ENCODE measurements at places on chromosomes 1 and 21.
A peak's percentile ranks its signal among the peaks of the same experiment; 100 is the strongest.

DNA sequence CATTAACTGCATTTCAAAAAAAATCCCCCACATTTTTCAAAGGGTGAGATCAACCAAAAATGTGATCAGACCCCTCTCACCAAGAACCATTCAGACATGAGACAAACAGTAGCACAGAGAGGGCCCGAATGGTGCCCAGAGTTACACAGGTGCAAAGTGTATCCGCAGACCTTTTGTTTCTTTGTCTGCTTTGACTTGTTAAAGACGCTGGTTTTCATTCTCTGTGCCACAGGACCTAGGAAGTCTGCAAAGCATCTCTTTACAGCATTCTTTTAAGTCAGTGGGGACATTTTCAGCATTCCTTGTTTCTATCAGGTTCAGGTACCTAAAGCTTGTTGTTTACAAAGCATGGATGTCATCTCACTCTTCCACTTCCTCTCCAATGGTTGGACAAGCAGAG is 87.2 kb upstream of the MAP1LC3C start:
- DNase-seq, result no peak

DNA sequence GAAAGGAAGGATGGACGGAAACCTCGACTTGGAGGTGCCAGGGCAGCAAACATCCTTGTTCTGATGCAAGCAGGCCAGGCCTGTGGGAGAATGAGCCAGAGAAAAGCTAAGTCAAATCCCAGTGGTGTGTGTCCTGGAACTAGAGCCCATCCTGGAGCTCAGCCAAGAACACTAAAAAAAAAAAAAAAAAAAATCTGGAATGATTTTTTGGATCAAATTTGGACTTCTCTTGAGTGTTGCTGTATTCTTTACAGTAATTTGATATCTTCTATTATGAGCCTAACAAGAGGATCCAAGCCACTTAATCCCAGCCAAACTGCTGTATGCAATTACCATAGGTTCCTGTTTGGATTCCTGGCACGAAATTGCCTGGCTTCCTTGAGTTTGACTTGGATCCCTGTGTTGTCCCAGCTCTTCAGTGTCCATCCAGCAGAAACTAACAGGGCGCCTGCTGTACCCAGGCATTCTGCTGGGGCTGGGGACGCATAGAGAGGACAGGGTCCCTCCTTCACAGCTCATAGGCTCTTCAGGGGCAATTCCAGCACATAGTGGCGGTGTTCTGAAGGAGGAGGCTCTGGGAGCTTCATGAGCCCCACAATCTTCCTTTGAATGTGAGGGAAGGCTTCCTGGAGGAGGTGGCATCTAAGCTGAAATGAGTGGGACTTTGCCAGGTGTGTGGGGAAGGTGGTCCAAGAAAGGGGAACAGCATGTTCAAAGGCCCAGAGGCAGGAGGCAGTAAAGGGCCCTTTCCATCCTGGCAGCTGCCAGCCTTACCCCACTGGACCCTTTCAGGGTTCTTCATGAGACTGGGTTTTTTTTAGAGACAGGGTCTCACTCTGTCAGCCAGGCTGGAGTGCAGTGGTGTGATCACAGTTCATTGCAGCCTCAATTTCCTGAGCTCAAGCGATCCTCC is 24.7 kb downstream of the EPHX1 start:
- peak; percentile 82 for DNase-seq

DNA sequence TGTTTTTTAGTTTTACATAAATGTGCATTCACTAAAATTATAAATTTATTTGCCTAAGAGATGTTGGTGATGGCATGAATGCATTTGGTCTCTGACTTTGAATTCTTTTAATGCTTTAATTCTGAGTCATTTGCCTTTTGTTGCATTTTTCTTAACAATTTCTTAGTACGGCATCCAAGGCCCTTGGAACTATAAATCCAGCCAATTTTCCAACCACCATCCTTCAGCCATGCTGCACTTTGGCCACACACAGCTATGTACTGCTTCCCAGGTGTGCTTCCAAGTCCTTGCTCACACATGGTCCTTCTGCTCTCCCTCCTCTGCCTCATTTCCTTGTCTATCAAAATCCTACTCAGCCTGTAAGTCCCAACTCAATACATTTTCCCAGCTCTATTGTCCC is 161.0 kb downstream of the DHRS3 start:
- DNase-seq, result peak; percentile 73

DNA sequence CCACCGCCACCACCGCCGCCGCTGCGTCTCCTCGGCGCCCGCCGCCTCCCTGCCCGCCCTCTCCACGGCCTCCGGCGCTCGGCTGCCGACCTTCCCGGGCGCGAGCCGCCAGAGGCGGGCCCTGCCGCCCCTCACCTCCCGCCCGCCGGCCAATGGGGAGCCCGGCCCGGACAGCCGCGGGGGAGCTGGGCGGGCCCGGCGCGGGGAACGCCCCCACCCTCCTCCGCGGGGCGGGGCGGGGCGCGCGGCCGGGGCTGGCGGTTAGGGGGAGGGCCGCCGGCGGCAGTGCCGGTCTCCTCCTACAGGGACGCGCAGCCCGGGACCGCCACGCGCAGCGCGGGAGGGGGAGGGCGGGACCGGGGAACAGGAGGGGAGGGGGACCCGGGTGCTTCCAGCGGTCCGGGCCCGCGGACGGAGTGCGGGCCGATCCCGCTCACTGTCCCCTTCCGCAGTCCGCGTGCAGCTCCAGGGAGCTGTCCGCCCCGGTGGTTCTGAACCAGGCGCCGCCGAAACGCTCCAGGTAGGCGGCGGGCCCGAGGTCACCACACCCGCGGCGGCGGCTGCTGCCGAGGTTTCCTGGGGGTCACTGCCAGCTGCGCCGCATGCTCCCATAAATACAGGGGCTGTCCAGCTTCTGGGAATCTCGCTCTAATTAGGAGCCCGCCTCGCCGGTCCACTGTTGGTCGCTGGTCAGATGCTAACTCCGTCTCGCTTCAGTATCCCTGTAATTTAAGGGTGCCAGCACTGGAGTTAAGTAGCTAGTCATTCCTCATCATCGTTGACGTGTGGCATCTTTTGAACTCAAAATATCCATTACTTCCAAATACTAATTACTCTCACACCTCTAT is at the start of gene PGBD5:
Gene PGBD5 (minus strand): TSS at position 87 of the 848 bp plus-strand sequence. CDS start 404 bp downstream, outside the sequence.
- DNase-seq, result peak; percentile 65

GRCh38 chr1:12341667-12342066 is 111.8 kb downstream of the VPS13D start:
- DNase-seq, result no peak

GRCh38 chr1:57620605-57621004 is 196.7 kb upstream of the DAB1 start:
- DNase-seq, result no peak

DNA sequence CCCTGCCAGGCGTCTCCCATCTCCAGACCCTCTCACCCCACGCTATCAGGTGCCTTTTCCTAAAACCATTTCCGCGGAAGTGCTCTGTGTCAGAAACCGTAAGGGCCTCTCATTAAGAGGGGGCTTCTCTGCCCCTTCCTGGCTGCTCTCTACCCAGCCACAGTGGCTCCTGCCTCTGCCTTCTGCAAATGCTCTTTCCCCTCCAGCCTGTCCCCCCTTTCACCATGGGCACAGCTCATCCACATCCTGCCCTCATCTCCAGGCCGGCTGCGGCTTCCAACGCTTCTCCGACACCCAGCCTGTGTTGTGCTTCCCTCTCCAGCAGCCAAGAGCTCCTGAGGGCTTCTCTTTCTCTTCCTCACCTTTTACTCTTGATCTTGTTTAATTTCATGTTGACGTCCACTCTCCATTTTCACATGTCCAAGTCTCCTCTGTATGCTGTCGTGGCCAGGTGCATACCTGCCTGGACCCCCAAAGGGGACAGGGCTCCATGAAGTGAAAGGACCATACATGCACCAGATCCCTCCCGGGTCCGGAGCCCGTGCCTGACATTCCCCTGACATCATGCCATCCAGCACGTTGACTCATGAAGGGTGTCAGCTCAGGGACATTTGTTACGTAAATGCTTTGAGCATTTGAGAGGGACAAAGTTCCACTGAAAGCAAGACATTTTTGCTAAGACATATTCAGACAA is 306.5 kb downstream of the AJAP1 start:
- no peak for DNase-seq

DNA sequence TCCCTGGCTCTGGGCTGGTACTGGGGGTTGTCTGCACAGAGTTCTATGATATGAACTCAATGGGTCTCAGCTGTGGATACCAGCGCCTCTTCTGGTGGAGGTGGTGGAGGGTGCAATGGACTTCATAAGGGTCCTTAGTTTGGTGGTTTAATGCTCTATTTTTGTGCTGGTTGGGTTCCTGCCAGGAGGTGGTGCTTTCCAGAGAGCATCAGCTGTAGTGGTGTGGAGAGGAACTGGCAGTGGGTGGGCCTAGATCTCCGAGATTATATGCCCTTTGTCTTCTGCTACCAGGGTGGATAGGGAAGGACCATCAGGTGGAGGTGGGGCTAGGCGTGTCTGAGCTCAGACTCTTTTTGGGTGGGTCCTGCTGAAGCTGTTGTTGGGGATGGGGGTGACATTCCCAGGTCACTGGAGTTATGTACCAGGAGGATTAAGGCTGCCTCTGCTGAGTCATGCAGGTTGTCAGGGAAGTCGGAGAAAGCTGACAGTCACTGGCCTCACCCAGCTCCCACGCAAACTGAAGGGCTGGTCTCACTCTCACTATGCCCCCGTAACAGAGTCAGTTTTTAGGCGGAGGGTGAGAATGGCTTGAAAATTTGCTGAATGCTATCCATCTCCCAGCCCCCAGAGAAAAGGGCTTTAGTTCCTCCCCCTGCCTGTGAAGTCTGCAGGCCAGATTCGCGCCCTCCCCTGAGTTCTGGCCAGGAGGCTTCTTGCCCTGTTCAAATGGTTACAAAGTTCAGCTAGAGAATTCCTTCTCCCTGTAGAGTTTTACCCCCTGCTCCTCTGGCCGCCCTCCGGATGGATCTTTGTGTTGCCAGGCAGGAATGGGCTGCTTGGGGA is 902.9 kb downstream of the LTN1 start:
- no peak for DNase-seq

DNA sequence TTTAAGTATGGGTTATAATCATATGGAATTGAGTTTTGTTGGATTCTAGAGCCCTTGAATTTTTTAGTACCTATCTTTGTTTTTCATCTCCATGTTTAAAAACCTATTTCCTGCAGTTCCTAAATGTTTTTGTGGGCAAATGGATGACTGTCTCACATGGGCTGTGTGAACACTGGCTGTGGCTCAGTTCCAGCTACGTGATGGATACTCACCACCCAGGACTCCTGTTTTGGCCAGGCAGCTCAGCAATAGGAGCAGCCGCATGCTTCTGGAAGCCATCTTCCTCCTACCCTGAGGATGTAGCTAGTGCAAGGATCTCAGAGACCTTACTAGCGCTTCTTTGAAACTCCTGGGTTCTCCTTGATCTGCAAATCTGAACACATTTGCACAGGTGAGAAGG is 2.8 kb downstream of the REG4 start:
- DNase-seq, result peak; percentile 22

GRCh38 chr1:94285031-94285654 is 47.8 kb upstream of the ARHGAP29 start:
- peak; percentile 22 for DNase-seq

DNA sequence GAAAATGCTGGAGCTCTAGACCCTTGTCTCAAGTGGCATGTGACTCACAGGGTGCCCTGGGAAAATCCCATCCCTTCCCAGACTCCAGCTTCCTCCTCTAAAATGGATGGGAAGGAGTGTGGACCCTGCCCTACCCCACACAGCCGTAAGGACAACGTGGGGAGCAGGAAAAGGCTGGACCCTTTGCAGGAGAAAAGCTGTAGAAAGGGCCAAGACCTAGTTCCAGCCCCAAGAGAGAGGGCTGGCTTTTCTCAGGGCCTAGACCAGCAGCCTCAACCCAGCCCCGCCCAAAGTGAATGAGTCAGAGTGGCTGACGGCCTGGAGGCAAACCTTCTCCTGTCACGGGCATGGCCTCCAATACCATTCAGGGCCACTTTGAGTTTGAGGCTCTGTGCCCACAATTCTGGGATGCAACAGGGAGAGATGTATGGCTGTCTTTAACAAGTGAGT is 1.1 kb downstream of the LAMB3 start:
- DNase-seq, result peak; percentile 69

GRCh38 chr1:60891765-60892164 is 190.6 kb upstream of the NFIA start:
- DNase-seq, result no peak

DNA sequence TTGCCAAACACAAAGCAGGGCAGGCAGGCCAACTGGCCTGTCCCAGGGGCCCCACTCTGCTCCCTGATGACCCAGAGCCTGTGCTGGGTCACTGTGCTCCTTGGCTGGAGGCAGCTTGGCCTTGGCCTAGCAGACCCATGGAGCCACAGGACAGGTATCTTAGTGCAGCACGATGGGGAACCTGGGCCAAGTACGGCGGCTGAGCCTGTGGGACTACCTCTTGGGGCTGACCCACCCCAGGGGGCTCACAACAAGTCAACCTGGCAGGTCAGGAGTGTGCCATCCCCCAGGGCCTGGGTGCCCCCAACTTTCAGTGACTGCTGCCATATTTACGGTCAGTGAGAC is 10.1 kb upstream of the FGR start:
- DNase-seq, result no peak

DNA sequence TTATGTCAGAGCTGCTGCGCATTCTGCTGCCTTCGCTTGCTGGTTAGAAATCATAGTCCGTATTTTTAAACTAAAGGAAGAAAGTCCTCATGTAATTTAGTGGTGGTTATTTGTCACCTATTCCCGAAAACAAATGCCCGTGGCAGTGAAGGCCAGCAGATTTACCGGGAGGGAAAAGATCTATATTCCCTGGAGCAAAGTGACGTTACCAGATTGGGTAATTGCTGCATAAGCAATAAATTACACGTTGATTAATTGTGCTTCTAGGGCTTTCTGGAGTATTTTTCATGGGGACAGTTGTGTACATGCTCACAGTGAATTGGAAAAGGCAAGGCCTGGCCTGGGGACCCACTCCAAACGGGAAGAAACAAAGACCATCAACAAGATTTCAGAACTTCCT is 298.7 kb downstream of the NPHP4 start:
- no peak for DNase-seq

DNA sequence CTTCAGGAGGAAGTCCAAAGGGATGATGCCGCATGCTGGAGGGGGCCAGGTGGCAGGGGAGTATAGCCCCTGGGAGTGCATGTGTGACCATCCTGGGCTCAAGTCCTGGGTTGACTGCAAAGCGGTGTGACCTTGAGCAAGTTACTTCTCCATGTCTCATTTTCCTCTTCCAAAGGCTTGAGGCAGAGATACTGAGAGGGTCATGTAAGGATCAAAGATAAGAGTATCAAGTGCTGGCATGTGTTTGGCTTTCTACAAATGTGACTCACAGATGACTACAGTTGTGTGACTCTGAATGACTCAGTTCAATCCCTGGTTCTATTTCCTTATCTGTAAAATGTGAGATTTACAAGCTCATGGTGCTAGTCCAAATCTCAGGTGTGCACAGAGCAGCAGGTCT is 26.1 kb downstream of the PROK1 start:
- DNase-seq, result peak; percentile 29

- no peak for DNase-seq
Observed at GRCh38 chr1:219419065-219419464, 193.8 kb downstream of the ZC3H11B start.

DNA sequence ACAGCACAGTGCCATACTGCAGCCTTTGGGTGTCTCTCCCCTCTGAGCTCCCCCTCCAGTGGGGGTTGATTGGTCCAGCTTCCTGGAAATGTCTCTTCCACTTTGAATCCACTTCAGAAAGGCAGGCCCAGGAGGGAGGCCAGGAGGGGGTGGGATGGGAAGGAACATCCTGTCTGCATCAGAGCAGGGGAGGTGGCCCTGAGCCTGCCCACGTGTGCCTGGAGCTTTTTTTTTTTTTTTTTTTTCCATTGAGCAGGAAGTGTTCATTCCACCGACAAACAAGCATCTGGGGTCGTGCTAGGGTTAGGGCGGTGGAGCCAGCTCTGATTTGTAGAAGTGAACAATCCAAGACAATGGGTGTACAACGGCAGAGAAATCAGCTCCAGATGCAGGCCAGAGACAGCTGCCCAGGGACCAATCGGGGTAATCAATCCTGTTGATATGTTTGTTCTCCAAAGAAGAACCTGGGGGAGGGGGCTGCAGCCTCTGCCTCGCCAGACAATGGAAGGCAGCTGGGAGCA is 93.3 kb downstream of the SSBP3 start:
- DNase-seq, result peak; percentile 70
